ENCODE measurements at places on chromosomes 11 and 22. TPM values are rescaled to one million over a fixed set of nuclear protein-coding genes. Genes with fewer than 3 reads are reported as not detected.

DNA sequence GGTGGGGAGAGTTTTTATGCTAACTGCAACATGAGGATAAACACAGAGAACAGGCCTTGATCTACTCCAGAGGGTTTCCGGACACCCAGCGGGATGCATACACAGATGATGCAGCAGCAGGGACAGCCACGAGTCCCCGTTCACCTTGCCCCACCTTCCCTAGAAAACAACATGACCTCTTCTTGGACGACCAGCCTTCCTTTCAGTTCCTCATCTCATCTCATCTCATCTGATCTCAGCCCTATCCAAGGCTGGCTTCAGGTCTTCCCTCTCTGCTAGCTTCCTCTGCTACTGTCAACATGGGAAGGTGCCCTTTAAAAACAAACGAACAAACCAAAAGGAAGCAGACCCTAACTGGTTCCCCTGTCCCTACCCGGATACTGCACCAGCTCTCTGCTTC is 1356.2 kb downstream of the TBC1D22A start:
- H3K27me3 ChIP-seq: no peaks in the 10 kb centered on the region
- H3K4me3 ChIP-seq: no peak overlapping the region
- no peak overlapping the region for H3K27ac ChIP-seq
- H3K4me1 ChIP-seq: peaks cover 3% of the 10 kb centered on the region

GRCh38 chr11:118418766-118419165 is 17.4 kb downstream of the ATP5MG start:
- peaks cover 4% of the 10 kb centered on the region for H3K36me3 ChIP-seq
- H3K4me3 ChIP-seq: no peak overlapping the region
- no peaks in the 10 kb centered on the region for H3K27me3 ChIP-seq
- H3K4me1 ChIP-seq: no peaks in the 10 kb centered on the region

- no peak overlapping the region for H3K4me3 ChIP-seq
- no peaks in the 10 kb centered on the region for H3K27me3 ChIP-seq
These were observed 52.5 kb upstream of the CLDN5 start for GRCh38 chr22:19576460-19577421.

GRCh38 chr11:125155100-125155444 is 9.5 kb upstream of the PKNOX2 start:
- H3K36me3 ChIP-seq: no peaks in the 10 kb centered on the region
- peaks cover 18% of the 10 kb centered on the region for H3K4me1 ChIP-seq
- H3K4me3 ChIP-seq: no peak overlapping the region
- H3K27me3 ChIP-seq: no peaks in the 10 kb centered on the region
- DNase-seq: no peak

DNA sequence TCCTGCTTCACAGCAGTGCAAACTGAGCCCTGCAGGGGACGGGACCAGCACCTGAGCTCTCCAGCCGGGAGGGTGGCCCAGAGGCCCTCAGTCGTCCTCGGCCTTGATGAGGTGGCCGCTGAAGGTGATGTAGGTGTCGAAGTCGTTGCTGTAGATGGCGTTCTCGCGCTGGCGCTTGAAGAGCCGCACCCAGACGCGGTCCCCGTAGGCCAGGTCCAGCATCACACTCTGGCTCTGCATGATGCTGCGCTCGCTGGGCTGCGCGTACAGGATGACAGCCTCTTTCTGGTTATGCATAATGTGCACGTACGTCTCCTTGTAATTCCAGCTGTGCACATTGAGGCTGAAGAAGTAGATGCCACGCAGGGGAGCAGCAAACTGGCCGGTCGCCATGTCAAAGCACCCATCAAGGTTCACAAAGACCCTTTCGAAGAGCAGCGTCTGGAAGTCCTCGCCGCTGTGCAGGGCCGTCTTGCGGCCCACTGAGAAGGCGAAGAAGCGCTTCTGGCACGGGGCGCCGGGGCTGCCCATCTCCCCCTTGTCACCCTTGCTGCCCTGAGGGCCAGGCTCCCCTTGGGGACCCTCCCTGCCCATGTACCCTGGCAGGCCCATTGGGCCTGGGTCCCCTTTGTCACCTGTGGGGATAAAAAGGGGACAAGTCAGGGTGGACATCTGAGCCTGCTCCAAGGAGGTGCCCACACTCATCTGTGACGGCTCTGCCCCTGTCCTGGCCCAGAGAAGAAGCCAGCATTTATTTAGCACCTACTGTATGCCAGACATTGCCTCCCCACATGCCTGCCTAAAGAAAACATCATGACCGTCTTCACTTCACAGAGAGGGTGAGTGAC is 5.7 kb downstream of the C1QTNF6 start:
- no peak for DNase-seq
- H3K36me3 ChIP-seq: peaks cover 12% of the 10 kb centered on the region
- no peaks in the 10 kb centered on the region for H3K27me3 ChIP-seq
- no peak overlapping the region for H3K27ac ChIP-seq
- H3K4me3 ChIP-seq: no peak overlapping the region
- H3K4me1 ChIP-seq: peaks cover 25% of the 10 kb centered on the region

DNA sequence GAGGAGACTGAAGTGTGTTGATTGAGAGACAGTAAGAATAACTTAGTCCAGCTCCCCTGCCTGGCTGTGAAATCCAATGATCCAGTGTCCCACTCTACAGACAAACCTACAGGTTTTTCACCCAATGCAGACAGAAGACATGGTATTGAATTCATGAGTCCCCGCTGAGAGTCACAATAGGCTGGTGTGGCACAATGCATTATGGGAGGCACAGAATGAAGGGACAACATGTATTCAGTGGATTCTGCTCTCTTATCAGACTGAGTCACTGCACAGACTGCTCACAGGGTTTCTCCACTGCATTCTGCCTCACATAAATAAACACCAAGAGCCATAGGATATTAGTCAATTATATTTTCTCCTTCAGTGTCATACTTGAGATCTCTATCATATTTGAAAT is 55.2 kb upstream of the TOP3B start:
- H3K27ac ChIP-seq: no peak overlapping the region
- DNase-seq: no peak
- peaks cover 10% of the 10 kb centered on the region for H3K4me1 ChIP-seq
- no peaks in the 10 kb centered on the region for H3K36me3 ChIP-seq
- no peak overlapping the region for H3K4me3 ChIP-seq
- H3K27me3 ChIP-seq: no peaks in the 10 kb centered on the region

- H3K4me1 ChIP-seq: peaks cover 15% of the 10 kb centered on the region
- no peaks in the 10 kb centered on the region for H3K27me3 ChIP-seq
- H3K27ac ChIP-seq: no peak overlapping the region
- peaks cover 12% of the 10 kb centered on the region for H3K36me3 ChIP-seq
These were observed 129.5 kb upstream of the TBCEL start for GRCh38 chr11:120894202-120894985.

GRCh38 chr22:45516163-45516562 is 13.5 kb downstream of the FBLN1 start:
- H3K27me3 ChIP-seq: no peaks in the 10 kb centered on the region
- H3K4me1 ChIP-seq: peaks cover 23% of the 10 kb centered on the region
- no peak overlapping the region for H3K27ac ChIP-seq
- peaks cover 16% of the 10 kb centered on the region for H3K36me3 ChIP-seq
- DNase-seq: no peak

The CRYBB1 gene
- polyA plus RNA-seq: 3.6 TPM

The KRTAP5-8 gene
- polyA plus RNA-seq: not detected

The TUB gene
- polyA plus RNA-seq: 89.4 TPM
